ENCODE measurements at places on chromosomes 4 and X.

DNA sequence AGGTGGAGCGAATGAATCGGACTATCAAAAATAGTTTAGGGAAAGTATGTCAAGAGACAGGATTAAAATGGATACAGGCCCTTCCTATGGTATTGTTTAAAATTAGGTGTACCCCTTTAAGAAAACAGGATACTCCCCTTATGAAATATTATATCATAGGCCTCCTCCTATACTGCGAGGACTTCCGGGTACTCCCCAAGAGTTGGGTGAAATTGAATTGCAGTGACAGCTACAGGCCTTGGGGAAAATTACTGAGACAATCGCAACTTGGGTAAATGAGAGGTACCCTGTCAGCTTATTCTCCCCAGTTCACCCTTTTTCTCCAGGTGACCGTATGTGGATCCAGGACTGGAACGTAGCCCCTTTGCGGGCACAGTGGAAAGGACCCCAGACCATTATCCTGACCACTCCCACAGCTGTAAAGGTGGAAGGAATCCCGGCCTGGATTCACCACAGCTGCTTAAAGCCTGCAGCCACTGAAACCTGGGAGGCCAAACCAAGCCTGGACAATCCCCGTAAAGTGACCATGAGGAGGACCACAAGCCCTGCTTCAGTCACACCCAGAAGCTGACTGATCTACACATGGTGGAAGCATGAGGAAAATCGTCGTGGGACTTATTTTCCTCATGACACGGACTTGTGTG lies 1138.1 kb downstream of the ARAP2 start:
- no peak for DNase-seq

- DNase-seq, result no peak
Observed at GRCh38 chr4:38166768-38167167, 206.6 kb downstream of the PTTG2 start.

DNA sequence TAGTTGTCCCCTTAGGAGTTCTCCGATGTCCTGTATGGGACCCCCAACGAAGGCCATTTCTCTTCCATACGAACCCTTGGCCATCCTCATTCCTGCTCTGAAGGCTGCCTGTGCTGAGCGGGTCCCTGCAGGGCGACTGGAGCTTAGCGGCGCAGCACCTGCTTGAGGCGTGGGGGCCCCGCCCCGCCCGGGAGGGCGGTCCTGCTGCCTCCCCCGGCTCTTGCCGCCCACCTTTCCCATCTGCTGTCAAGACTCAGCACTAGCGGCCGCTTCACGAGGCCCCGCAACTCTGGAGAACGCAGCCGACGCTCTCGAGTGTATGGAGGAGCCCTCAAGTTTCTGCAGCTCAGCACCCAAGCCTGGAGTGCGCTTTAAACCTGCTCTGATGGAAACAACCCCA lies 197.7 kb downstream of the TRIML1 start:
- no peak for DNase-seq

DNA sequence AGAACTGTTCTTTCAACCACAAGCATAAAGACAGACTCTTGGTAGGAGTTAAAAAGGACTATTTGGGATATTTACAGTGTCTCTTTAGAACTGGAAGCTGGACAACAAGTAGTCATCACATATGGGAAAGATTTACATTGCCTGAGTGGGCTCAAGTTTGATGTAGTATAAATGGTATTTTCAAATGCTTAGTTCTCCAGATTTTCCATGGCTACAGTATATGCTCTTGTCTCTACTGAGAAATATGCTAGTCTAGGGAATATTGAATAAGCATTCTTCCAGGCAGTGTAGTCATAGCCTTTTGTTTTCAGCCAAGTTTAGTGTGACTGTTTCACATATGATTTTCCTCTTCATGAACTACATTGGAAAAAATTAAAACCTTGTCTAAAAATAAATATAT lies 315.6 kb downstream of the ARHGAP24 start:
- DNase-seq, result no peak

DNA sequence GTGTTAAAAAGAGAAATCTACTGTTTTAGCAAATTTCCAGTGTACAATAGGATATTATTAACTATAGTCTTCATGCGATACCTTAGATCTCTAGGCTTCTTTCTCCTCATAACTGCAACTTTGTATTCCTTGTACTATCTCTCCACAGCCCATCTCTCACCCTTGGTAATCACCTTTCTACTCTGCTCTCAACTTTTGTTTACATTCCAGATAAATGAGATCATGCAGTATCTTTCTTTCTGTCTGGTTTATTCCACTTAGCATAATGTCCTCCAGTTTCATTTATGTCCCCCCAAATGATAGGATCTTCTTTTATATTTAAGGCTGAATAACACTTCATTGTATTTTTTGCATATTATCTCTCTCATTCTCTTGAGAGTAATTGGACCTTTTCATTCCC lies 165.5 kb downstream of the HS3ST1 start:
- DNase-seq, result no peak

DNA sequence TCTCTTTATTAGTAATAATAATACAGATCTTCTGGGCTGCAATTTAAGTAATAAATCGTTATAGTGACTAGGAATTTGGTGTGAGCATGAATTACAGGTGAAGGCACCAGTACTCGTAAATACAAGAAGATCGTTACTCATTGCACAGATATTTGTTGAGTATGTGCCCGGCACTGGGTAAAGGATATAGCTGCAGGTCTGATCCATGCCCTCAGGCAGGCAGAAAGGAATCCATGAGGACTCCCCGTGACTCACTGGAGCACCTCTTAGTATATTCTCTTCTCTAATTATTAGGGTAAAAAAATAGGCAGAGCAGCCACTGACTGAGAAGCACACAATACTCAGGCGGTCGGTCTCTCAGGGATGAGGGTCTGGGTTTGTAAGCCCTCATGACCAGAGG lies 868.3 kb downstream of the RAB28 start:
- DNase-seq, result no peak

GRCh38 chr4:23932901-23933308 lies 43.1 kb upstream of the PPARGC1A start:
- no peak for DNase-seq

DNA sequence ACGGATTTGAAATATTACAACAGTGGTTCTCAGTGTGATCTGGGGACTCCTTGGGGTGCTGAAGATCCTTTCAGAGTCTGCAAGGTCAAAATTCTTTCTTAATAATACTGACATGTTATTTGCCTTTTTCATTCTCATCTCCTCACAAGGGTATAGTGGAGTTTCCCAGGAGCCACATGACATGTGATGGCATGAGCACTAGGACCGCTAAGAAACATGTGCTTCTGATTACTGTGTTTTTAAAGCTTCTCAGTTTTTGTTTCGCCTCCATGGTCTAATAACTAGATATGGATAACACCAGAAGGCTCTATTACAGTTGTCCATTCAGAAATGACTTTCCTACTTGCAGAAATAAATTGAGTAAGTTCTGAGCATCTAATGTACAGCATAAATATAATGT lies 156.1 kb downstream of the RAB28 start:
- DNase-seq, result no peak

- no peak for DNase-seq
Observed at GRCh38 chr4:94765648-94766047, 7.9 kb downstream of the BMPR1B start.

- peak; percentile 5 for DNase-seq
Observed at GRCh38 chr4:112381996-112382692, 85.0 kb downstream of the ALPK1 start.

DNA sequence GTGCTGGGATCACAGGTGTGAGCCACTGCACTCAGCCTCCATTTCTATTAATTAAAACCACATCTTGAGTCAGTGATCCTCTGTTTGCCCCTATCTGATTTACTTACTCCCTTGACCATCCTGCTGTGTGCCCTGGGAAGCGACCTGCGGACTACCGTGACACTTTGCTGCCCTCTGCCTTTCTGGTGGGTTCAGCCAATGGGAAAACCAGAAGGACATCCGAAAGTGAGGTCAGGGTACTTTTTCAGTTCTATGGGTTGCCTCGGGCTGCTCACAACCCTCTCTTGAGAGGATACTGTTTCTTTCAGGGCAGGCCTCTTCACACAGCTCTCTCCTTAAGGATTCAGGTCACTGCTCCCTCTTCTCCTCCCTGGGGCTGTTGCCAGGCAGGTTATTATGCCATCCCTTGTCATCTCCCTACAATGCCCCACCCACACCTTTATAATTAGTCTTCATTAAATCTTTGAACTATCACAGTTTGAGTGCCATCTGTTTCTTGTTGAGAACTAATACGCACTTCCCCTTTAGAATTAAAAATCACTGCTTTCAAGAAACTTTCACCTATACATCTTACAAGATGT lies 21.4 kb downstream of the PLAC8 start:
- peak; percentile 33 for DNase-seq

- no peak for DNase-seq
Observed at GRCh38 chr4:168643111-168643795, 146.4 kb downstream of the PALLD start.

- peak; percentile 63 for DNase-seq
Observed at GRCh38 chrX:29478336-29479069, 736.9 kb upstream of the MAGEB2 start.

DNA sequence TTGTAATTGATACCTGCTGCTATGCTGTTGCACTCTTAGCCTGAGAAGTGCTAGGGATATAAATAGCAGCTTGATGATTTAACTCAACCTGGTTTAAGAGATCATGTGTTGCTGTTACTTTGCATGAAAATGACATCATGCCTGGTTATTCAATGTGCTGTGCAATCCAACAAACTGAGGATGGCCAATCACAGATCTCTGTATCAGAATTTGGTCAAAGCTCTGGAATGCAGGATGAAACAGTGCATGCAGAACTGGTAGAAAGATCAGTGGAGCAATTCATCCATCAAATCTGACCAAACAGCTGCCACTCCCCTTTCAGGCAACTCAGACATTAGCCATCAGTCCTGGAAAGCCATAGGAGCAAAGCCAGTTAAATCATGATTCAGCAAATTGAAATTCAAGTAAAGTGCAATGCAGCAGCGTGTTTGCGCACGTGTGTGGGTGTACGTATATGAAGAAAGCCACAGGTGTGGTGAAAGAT lies 160.3 kb upstream of the RASGEF1B start:
- peak; percentile 36 for DNase-seq

GRCh38 chr4:189941005-189941450 lies 356 bp downstream of the FRG1 start:
- no peak for DNase-seq

GRCh38 chrX:70030301-70030767 lies 19.4 kb downstream of the AWAT2 start:
- DNase-seq, result peak; percentile 89

DNA sequence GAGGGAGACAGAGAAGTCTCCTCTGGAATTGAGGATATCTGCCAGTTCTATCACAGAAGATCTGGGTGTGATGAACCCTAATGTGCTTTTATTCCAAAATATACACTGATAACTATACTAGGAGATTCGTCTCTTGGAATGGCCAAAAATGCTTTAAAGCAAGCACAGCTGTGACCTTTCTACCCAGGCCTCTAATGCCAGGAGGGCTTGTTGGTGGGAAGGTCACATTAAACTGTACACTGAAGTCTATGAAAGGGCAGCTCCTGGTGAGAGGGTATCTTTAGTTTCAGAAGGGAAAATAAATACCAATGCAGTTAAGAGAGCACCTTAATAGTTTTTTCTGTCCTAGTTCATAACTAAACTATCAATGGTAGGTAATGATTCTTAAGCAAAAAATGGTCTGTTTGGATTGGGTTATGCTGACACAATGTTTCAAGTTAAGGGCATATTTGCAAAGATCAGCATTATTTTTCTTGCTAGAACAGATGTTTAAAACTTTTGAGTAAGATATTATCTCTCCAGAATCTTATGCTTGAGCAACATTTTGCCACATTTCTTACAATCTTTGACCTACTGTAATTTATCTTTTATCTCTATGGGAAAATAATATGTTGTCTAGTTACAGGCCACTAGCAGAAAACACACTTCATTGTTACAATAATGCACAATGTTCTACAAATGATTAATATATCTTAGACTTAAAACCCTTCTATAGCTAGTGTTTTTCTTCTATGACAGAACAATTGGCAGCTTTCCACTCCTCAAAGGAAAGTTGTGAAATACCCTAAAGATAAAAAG lies 59.6 kb downstream of the SEC24D start:
- DNase-seq, result no peak

- DNase-seq, result no peak
Observed at GRCh38 chrX:50613846-50614245, 143.2 kb upstream of the DGKK start.

GRCh38 chr4:128468123-128468989 lies 180.7 kb upstream of the PGRMC2 start:
- peak; percentile 16 for DNase-seq

GRCh38 chrX:18755651-18756050 lies 48.2 kb downstream of the PPEF1 start:
- DNase-seq, result no peak

DNA sequence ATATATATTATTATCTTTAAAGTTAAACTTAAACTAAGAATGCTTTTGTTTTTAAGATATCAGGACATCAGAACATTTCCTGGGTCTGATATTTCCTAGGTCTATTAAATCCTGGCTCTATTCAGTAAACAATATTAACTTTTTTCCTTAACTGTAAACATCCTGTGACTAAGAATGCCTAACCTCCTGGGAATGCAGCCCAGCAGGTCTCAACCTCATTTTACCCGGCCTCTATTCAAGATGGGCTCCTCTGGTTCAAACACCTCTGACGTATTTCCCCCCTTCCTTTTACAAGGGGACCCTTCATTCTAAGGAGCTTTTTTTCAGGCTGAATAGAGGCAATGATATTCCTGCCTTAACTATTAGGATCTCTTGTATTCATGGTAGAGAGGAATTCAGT lies 35.8 kb upstream of the DYNLT3 start:
- no peak for DNase-seq

GRCh38 chr4:88828842-88829571 lies 131.4 kb upstream of the NAP1L5 start:
- no peak for DNase-seq

All from NCI-H82 (cell line).